Fibroblast of lung (primary cell): ENCODE measurements at places on chromosomes 13 and 19. TPM values are rescaled to one million over a fixed set of nuclear protein-coding genes. Genes with fewer than 3 reads are reported as not detected.

GRCh38 chr19:33704271-33704670, 82.5 kb downstream of the CHST8 start:
- no peak for DNase-seq

GRCh38 chr13:106377931-106378662, 157.4 kb downstream of the EFNB2 start:
- no peak for DNase-seq

DNA sequence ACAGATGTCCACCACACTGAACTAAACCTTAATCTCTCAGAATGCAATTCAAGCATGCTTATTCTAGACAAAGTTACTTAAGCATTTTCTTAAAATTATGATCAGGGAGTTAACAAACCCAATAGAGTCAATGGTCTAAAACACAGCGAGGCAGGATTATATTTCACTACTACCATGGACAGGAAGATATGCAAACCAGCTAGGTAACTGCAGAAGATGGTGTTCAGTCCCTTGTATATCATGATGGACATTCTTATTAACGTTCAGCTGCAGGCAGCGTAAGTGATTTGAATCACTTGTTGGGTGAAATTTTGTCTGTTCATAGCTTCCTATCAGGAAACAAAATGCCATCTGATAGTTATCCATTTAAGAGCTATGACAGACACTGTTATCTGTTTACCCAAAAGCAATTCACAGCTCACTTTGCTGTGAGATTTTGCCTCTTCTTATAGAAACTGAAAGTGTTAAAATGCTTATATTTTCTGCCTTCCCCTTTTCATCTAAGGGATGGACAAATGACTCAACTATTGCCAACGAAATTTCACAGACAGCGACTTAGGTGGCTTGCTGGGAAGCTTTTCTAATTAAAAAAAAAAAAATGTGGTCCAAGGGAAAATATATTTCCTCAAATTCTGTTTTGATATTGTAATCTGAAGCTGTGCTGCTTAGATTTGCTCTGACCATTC, 591.9 kb downstream of the DACH1 start:
- no peak for DNase-seq

- DNase-seq: peak; percentile 7
These were observed 651.2 kb downstream of the SLITRK6 start for GRCh38 chr13:85148009-85148408.

- DNase-seq: no peak
These were observed 22.9 kb upstream of the IGSF23 start for GRCh38 chr19:44590245-44591059.

FCGBP gene
- total RNA-seq: 0.33 and 0.51 TPM in 2 replicates

DNA sequence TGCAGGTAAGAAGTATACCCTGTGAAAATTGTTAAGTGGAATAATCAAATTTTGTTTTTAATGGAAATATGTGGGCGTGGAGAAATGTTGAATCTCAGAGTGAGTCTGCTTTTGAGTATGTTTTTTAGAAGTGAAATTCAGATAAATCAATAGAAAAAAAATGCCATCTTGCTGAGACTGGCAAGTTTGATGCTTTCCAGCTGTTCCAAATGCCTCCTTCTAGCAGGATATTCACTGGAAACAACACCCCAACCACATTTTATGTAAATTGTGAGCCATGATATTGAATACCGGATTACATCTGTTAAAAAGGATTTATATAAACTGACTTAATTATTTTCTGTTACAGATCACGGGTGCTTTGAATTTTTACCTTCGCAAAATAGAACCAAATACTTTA, 115.4 kb downstream of the ITGBL1 start:
- DNase-seq: peak; percentile 37

GRCh38 chr19:4059891-4060620, 6.6 kb downstream of the ZBTB7A start:
- DNase-seq: no peak

- DNase-seq: no peak
These were observed 481.9 kb downstream of the COG6 start for GRCh38 chr13:40137400-40137799.

DNA sequence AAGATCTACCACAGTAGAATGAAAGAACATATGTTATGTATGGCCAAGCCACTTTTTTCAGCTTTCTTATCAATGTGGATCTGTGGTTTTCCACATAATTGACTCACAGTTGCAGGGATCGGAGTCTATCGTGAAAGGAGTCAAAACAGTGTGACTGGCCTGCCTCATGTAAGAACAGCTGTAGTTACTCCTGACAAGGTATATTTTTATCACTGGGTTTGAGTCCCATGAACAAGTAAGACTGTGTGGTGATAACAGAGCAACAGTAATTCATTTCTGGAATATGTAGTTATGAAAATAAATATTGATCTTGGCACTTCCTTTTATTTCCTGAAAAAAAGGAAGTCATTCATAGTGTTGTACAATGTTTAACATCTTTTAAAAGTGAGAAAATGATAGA, 416.6 kb downstream of the KLF12 start:
- DNase-seq: peak; percentile 39

GRCh38 chr19:19554074-19555023, 16.3 kb downstream of the CILP2 start:
- DNase-seq: peak; percentile 36

DNA sequence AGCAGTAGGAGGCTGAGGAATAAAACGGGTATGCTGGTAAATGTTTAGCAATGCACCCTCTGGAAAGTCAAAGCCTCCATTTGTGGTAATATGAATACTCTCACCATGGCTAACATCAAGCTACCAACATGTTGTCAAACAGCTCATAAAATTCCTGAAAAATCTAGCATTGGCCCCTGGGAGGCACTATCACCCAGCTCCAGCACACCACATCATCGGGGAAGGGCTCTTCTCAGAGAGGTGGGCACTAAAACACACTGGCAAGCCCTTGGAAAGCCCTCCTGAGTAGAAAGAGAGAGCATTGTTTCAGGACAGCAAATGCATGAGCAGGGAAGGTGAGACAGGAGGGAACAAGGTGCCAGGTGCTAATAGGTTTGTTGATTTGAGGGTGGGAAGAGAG, 53.9 kb upstream of the FLT1 start:
- no peak for DNase-seq

- peak; percentile 70 for DNase-seq
These were observed 154.2 kb upstream of the MAB21L1 start for GRCh38 chr13:35630551-35631275.

F2RL3 gene
- under 0.01 TPM in 1 of 2 replicates, not detected in the other for total RNA-seq

DNA sequence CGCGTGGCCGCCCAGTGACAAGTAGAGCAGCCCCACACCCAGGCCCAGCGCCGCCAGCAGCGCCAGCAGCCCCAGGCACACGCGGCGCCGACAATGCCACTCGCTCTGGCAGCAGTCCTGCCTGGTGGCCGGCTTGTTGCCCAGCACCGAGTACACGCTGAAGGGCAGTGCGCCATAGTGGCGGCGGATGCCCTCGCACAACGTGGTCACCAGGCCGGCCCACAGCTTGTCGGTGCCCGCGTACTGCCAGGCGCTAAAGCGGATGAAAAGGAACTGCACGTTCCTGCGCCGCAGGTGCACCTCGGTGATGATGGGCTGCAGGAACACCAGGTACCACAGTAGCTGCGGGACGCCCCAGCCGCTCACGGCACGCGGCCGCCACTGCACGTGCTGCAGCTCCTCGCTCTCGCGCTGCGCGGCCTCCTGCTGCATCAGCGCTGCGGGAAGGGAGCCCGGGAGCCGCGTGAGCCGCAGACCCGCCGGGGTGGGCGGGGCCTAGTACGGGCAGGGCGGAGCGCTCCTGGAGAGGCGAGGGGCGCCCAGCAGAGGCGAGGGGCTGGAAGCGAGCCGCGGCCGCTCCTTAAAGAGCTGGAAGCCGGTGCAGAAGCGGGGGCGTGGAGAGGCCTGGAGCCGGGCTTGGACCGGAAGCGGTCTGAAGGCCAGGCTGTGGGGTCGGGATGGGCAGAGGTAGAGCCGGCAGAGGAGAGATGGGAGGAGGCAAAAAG, 7.3 kb downstream of the NKPD1 start:
- peak; percentile 51 for DNase-seq

- peak; percentile 98 for DNase-seq
These were observed 26.7 kb upstream of the ISYNA1 start for GRCh38 chr19:18464646-18465045.

FAM32A gene
- total RNA-seq: 102 and 106 TPM in 2 replicates

- DNase-seq: no peak
These were observed 55.2 kb downstream of the XPO4 start for GRCh38 chr13:20847296-20847695.

DNA sequence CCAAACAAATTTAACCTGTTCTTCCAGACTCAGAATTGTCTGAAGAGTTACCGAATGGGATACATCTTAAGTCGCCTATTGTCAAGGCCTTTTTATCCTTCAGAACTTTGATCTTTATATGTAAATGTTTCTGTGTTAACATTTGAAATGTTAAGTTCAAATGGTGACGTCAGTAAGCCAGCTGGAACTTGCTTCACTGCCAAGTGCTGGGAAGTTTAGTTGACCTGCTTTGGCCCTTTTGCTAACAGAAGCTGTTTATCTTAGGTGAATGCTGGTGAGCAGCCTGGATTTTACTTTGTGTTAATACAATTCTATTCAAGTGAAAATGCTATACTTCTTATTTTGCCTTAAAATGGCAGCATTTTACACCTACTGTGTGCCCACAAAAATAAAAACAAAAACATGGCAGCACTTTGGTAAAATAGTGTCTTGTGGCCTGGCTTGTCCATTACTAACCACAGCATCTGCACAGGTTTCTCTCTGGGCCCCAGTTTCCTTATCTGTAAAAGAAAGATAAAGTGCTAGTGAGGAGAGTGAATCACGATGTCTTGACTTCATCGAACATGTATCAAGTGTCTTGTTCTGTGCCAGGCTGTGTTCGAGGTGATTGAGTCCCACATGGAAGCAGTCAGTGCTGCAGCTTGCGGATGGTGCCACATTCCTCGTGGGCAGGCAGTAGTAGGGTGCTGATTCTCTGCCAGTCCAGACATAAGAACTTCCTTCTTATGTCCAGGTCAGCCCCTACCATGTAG, 2.2 kb downstream of the NAXD start:
- peak; percentile 79 for DNase-seq

PRODH2 gene
- total RNA-seq: not detected in 2 replicates

- no peak for DNase-seq
These were observed 1.3 kb downstream of the ZNF175 start for GRCh38 chr19:51572410-51572809.

- DNase-seq: no peak
These were observed 6.3 kb downstream of the GPR18 start for GRCh38 chr13:99251921-99252320.

DNA sequence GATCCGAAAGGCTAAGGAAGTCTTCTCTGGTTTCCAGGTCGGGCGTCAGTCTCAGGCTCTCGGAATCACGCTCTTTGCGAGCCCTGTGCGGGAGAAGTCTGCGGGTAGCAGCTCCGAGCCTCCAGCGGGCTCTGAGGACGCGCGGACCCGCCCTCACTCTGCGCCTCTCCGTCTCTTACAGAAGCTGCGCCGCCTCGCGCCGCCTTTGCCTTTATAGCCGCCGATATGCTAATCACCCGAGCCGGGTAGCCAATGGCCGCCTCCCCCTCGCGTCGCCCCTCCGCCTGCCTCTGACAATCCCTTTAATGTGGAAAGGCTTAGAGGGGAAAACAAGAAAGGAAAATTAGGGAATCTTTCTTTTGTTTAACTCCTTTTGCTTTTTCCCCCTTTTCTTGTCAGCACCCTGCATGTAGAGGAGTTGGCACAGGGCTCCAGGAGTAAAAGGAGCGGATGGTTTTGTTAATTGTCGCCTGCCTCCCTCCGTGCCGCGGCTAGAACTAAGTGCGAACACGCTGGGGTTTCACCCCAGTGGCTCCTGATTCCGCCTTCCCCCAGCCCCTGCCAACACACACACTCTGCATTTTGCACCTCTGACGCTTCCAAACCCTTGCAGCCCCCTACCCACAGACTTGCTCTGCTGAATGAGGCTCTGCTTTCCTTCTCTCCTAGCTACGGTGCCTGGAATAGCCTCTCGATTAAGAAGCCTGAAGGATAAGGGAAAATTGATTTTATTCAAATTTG, at the start of gene PCDH8:
Gene PCDH8 (minus strand): TSS at position 186 of the 741 bp plus-strand sequence. CDS start 204 bp downstream, outside the sequence.
- no peak for DNase-seq

GRCh38 chr13:48790966-48791365, 137.2 kb downstream of the CYSLTR2 start:
- DNase-seq: no peak

COQ8B gene
- 28.0 and 43.4 TPM in 2 replicates for total RNA-seq

DNA sequence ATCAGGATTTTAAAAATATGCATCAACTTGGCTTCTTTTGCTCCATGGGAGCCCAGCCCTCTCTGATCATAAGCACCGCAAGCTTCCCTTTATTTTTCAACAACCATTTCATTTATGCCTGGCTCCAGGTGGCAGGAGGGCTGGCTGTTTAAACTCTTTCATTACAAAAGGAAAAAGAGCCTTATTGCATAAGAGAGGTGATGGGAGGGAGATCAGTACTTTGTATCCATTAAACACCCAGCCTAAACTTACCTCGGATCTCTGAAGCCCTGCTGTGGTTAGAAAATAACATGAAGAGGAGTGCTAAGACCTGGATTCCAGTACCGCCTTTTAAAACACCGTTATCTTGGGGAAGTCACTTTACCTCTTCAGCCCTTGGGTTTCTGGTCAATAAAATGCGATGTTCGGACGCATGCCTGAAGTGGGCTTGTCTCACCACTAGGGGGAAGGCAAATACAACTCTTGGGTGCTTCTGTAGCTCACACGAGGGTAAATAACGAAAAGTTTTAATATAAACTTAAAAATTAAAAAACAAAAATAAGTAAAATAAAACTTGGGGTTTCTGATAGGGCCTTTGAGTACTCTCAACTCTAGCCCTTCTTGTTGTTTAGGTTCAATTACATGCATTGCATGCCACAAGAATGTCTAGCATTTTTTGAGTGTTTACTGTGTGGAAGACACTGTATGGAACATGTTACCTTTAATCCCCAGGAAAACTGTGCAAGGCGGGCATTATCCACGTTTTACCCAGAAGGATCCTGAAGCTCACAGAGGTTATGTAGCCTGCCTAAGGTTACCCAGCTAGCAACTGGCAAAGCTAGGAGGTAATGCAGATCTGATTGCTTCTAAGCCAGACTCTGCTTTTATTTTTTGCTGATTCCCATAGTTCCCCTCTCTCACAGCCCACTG, 240.3 kb downstream of the LMO7 start:
- peak; percentile 47 for DNase-seq

- DNase-seq: no peak
These were observed 13.0 kb upstream of the SLC7A10 start for GRCh38 chr19:33238481-33239149.

SIGLEC11 gene
- total RNA-seq: not detected in 2 replicates

GRCh38 chr13:53238261-53238660, 209.6 kb downstream of the OLFM4 start:
- no peak for DNase-seq

MATK gene
- under 0.01 TPM in 1 of 2 replicates, not detected in the other for total RNA-seq

HS6ST3 gene
- total RNA-seq: not detected in 2 replicates

- DNase-seq: no peak
These were observed 157.5 kb upstream of the ZNF536 start for GRCh38 chr19:30214651-30215051.

- no peak for DNase-seq
These were observed 204.1 kb downstream of the KATNAL1 start for GRCh38 chr13:30103161-30103840.
